ENCODE measurements at places on chromosomes 6 and 20.

DNA sequence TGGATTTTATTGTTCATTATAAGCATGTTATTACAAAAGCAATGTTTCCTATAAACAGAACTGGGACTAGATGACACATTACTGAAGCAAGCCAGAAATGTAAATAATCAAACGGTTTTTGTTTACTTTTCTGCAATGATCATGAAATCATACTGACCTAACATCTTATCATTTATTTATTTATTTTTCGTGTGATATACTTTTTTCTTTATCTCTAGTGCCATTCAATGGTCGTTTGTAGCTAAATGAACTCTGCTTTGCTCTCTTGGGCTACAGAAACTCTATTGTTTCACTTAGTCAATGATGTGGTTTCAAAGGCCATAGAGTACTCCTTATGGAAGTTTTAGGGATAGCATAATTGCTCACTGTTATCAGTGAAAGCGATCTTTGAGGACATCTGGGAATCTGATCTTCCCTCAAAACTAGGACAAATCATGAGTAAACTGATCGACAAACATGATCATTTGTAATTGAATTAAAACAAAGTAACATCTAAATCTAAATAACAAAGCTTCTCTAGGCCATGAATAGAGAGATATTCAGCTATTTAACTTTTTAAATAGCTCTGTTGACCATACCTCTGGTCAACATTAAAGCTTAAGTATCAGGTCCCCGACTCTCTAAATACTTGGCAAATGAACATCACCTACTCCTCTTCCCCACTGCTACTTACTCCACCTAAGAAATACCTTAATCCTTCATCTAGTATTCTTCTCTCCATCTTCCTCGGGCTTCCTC is 933.4 kb downstream of the TFAP2A start:
- DNase-seq = no peak

DNA sequence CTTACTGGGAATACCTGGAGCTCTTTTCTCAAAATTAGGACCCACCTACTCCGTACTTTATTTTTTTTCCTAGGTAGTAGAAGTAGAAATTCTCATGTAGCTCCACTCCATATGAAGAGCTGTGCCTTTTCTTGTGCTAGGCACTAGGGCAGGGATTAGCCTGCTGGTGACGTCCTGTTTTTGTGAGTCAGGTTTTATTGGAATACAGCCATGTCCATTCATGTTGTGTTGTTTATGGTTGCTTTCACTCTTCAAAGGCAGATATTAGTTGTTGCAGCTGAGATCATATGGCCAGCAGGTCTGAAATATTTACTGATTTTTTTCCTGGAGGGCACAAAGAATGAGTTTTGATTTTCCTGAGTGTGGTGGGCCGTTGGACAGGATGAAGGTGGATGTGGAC is 20.5 kb downstream of the XRN2 start:
- no peak for DNase-seq

DNA sequence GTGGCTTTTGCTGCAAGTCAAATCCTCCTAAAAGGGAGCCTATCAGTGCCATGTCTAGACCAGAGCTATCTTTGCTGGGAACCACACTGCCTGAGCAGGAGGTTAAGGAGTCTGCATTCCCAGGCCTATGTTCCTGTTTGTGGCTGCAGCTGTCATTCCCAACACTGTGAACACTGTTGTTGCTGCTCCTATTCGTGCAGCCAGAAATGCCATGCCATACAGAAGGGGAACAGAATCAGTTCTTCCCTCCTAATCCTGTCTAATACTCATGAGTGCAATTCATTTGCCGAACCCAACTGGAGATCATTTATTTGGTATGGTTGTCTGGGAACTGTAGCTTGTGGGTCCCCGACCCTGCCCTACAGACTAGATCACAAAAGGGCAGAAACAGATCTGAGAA is 406.5 kb upstream of the GJE1 start:
- no peak for DNase-seq

- no peak for DNase-seq
Observed at GRCh38 chr20:9838378-9839295, at the start of gene PAK5. Gene PAK5, minus strand, starts transcription at chr20:9839076. Its CDS starts 194,748 bp downstream, at chr20:9644328.

DNA sequence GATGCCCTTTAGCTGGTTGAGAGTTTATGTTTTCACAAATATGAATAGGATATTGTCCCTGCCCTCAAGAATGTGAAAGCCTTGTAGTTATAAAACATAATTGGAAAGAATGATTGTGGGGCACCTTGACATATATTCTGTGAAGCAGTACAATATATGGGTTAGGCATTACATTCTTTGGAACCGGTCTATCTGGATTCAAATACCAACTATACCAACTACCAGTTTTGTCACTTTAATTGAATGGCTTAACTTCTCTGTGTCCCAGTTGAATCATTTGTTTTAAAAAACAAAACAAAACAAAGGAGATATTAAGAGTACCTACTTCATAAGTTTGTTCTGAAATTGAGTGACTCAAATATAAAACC is 146.5 kb downstream of the TBC1D32 start:
- no peak for DNase-seq

DNA sequence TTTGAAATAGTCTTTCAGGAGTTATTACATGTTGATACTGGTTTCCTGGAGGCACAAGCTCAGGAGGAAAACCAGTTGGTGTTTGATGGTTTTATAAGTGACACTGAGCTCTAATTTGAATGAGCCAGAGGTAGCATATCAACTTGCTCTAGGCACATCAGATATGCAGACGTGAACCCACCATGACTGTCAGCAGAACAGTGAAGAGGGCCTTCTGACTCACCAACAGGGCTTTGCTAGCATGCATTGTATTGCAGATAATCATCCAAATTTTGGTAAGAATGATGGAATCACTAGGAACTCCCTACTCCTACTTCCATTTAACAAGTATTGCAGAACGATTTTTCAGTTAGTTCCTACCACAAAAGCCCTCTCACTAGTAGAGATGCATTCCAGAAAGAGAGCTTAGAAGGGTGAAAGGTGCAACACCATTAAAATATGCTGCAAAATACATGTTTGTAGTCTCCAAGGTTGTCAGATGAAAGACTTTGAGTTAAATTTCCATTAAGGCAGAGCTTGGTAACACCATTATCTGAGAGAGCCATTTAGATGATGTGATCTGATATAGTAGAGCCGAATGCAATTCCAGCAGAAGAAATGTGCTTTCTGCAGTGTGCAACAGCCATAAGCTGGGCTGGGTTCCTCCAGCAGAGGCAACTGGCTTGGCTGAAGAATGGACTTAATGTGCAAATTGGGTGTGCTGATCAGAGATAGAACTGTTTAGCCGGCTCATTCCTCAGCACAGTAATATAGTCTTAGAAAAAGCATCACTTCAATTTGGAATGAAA is 968.7 kb upstream of the ADGRB3 start:
- no peak for DNase-seq

GRCh38 chr6:53230775-53231467 is 82.3 kb upstream of the GCM1 start:
- DNase-seq = no peak

GRCh38 chr6:148323344-148323743 is 19.3 kb upstream of the SASH1 start:
- no peak for DNase-seq

- no peak for DNase-seq
Observed at GRCh38 chr20:38144974-38145728, 19.9 kb downstream of the TGM2 start.

DNA sequence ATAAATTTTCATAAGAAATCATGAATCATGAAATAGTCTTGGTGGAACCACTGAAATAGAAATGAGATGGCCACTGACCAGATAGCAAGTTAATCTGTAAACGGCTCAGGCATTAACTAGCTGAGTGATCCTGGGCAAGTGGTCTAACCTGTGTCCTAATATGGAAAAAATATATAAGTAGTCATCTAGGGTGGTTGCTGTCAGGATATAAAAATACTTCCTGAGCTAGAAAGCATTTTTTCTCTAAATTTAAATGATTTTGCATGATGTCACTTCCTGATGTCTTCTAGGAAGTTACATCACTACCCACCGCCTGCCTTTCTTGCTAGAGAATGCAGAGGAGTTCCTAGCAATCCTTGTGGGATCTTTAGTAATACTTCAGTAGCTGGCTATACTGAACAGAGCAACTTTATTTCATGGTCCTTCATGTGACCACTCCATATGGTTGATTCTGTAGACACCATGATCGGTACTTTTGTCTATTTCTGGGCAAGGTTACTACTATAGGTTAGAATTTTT is 228.1 kb upstream of the CEP162 start:
- DNase-seq = no peak

DNA sequence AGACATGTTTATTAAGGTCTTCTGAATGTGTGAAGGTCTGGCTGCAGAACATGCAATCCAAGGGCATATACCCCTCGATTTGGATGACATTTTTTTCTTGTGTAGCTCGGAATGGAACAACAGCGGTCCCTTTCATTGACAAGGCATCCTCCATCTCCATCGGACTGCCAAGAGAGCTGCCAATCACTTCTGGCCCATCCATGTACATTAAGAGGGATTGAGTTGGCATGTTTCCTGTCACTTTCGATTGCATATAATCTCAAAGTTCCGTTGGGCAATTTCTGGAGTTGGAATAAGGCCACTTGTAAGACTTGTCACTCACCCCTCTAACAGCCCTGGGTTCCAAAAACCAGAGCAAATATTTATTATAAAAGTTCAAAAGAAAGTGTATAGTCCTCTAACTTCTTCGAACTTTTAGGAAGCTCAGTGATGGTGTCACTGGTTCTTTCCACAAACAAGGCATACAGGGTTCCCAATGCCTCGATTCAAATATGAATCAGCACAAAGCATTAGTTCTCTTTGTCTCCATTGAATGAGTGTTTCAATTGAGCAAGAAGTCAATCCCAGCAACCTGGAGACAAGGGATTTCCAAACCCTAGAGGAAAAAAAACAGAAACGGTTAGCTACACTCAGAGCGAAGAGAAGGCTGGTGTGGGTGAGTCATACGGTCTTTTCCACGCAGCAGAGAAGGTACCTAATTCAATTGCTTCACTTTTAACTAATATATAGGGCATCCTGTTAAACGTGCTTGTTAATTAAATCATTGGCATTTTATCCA is 10.9 kb downstream of the ZNF217 start:
- peak; percentile 55 for DNase-seq

DNA sequence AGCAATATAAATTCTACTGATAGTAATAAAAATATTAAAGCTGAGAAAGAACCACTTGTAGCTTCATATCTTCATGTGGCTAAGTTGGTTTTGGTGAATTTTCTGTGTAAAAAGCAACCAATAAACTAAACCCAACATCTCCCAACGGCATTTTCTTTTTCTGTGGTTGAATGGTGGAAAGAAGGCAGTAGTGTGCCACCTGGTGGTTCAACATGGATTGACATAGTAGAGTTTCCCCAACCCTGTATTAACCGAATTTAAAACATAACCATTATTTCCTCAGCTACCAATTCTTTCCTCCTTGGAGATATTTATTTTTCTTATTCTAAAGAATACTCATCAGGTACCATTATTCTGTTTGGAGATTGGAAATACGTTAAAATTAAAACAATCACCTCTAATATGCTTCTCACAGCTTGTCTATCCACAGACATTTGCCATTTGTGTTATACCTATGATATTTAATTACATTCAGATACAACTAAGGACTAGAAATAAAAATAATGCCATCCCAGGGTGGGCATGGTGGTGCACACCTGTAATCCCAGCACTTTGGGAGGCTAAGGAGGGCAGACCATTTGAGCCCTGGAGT is 117.1 kb upstream of the EEF1E1 start:
- DNase-seq = no peak

GRCh38 chr6:130946076-130946475 is 117.0 kb downstream of the EPB41L2 start:
- DNase-seq = no peak

- DNase-seq = peak; percentile 56
Observed at GRCh38 chr6:155248008-155249001, 15.5 kb upstream of the CLDN20 start.
